ENCODE measurements at places on chromosomes 4 and X.

DNA sequence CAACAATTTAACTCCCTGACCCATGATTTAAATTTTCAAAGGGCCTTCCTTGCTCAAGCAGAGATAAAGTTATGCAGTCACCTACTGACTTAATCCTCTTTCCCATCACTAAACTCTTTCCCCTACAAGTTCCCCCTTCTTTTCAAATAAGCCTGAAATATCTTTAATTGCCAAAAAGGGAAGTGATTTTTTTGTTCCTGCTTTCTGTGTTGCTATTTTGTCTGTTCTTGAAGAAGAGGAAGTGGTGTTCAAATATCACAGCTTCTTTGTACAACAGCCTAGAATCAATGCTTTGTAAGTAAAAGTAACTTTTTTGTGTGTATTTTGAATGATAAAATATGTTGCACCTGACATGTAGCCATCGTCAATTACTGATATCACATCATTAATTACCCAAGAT lies 595.9 kb downstream of the CENPC start:
- DNase-seq, result no peak

DNA sequence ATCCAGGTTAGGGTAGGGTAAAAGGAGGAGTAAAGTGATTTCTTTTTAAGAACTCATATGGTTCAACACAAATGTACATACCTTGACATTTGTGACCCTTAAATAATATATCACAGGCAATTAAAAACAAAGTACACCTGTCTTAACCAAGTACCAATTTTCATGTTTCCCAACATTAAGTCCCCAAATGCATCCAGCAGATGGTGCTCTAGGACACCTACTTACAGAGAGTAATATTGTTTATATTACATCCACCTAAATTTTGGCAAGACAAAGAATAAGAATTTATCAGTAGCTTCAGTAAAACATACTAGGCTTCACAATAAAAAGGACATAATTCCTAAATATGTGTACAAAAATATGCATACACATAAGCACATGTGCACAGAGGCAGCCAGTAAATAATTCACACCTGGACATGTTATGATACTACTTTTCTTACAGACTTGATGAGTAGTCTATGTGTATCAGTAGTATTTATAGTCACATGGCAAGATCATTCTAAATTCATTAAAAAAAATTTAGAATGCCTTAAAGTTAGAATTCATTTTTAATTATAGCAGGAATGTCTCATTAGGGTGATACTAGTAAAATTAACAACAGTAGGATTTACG lies 219.7 kb downstream of the DCLK2 start:
- peak; percentile 5 for DNase-seq

GRCh38 chr4:169210504-169211118 lies 60.1 kb downstream of the SH3RF1 start:
- DNase-seq, result no peak

- no peak for DNase-seq
Observed at GRCh38 chr4:37721995-37722638, 35.9 kb upstream of the RELL1 start.

- DNase-seq, result no peak
Observed at GRCh38 chr4:141039156-141039555, 94.1 kb downstream of the RNF150 start.

DNA sequence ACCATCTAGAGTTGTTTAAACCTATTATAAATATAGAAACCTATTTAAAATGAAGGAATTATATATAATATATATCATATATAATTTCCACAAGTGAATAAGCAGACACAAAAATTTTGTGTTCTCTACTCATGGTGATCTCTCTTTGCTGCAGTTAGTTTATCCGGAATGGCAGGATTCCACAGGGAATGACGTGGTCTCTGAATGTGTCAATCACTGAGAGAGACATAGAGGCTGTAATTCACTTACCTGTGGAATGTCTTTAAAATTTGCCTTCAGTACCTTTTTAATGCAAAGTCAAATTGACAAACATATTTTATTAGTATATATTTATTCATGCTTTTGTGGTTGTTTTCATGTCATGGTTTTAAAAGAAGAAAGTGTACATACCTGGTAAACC lies 669.3 kb downstream of the NLGN4X start:
- DNase-seq, result no peak
